ENCODE measurements at places on chromosomes 2 and 18.

DNA sequence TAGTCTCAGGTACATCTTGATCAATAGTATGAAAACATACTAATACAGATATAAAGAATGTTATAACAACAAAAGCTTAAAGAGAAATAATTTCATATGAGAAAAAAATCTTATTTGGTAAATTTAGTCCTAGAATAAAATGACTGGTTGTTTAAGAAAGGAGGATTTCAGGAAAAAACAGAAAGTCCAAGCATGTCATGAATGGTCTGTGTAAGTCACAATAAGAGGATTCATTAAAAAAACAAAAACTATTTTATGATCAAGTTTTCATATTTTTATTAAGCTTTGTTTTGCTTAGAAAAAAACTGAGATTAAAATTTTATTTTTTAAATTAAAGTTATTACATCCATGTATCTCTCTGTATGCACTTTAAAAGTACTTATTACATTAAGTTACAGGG, 353.9 kb upstream of the SPHKAP start:
- no peak for ATAC-seq

DNA sequence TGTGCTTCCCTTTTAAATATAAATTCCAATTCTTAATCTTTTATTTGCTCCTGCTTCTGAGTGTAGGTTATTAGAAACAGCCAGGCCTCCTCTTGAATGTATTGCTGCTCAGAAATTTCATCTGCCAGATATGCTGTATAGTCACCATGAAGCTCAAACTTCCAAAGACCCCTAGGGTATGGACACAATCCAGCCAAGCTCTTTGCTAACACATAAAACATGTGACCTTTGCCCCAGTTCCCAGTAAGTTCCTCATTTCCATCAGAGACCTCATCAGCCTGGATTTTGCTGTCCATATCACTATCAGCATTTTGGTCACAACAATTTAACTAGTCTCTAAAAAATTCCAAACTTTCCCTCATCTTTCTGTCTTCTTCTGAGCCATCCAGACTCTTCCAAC, 75.2 kb downstream of the MAP2 start:
- no peak for ATAC-seq

DNA sequence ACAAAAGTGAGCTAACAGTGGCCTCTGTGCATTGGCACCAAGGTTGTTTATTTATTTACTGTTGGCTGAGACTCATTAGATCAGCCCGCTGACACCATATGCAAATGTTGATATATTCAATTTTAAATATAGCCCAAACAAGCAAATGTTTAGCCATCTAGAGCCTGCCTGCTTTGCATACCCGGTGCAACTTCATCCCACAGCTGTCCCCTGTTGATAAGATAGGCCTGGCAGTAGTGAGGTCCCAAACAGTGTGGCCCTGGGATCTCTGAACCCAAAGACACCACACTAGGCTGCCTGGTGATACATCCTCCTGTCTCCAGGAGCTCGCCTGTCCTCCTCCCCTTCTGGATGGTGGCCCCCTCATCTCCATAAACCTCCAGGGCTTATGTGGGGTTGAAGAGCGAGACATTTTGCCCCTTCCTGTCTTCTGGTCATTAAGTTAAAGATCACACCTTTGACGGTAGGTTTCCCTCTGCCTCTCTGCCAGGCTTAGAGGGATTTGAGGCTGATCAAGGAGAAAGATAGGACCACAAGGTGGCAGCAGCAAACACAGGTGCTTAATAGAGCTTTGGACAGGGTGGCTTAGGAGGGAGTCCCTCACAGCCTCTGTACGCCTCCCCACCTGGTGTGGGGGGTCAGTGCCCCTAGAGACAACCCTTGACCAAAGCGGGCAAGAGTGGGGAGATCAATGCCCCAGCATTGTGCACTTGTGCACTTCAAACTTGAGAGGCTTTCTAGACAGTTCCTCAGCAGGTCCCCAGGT, 23.7 kb upstream of the MYO5B start:
- peak; percentile 54 for ATAC-seq

DNA sequence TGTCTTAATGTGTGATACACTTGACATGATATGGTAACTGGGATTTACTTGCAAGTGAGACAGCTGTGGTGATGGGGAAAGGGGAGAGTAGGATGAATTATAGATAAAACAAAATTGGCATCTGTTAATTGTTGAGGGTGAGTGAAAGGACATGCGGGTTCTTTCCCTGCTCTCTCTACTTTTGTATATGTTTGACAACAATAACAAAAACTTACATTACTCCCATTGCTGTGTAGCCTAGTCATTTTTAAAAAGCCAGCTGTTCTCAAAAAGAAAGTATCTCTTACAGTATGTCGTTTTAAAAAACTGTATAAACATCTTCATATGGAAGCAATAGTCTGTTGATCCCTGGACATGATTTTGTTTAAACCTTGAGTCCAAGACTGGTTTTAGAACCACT, 117.6 kb downstream of the MYO1B start:
- ATAC-seq: no peak

GRCh38 chr2:154306266-154306970, 392.1 kb upstream of the KCNJ3 start:
- no peak for ATAC-seq

- no peak for ATAC-seq
Observed at GRCh38 chr2:145771525-145771924, 1251.6 kb upstream of the ZEB2 start.

DNA sequence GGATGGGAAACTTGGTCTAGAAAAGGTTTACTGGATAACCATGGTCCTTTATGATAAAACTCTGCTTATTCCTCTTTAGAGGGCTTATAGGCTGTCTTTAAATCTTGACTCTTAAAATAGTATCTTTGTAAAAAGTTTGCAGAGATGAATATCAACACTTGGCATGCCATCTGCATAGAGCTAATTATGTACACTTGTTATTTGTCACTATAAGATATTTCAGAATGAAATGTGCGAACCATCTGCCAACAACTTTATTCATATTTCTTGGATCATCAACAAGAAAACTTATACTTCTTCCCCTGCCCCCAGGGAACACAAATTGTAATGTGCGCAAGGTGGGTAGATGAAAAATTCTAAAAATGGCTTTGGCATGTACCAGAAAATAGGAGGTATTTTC, 653.0 kb upstream of the CHAC2 start:
- ATAC-seq: no peak

GRCh38 chr2:230144355-230144754, 75.4 kb downstream of the SP110 start:
- ATAC-seq: no peak

DNA sequence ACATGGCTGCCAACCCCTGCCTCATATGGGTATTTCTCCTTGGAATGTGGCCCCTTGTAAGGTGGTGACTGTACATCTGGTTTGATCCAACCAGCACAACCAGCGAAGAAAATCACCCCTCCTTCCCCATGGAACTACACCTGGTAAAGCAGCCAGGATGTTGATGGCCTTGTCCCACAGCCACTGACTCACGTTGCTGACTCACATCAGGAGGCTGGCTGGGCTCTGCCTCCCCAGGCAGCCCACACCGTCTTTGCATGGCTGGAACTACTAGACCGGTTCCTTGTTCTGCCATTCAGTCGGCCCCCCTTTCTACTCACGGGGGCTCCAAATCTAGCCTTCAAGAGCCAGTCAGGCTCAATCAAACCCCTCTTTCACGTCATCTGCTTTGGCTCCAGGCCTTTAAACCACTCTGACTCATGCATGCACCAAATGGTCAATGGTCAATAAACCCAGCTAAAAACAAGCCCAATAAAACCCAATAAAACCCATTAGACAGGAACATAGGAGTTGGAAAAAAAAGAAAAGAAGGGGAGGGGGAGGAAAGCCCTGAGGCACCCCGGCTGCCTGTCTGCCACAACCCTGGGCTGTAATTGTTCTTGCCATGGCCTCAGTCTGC, 114.8 kb downstream of the PLB1 start:
- ATAC-seq: peak; percentile 94

GRCh38 chr2:54411801-54412354, 44.2 kb upstream of the SPTBN1 start:
- no peak for ATAC-seq

DNA sequence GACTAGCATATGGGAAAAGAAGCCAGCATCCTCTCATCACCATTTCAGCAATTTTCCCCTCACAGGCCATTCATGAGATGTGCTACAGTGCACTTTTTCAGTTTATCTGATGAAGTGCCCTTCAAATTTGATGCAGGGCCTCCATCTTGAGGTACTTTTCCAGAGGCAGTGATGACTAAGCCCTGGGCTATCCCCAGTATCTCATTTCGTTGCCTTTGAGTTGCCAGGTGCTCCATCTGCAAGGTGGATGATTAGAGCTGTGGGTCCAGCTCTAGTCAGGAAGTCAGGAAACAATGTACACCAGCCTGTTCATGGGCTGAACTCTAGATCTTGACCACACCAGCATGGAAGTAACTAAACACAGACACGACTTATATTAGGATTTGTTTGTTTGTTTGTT, 425.2 kb downstream of the METTL4 start:
- ATAC-seq: no peak

DNA sequence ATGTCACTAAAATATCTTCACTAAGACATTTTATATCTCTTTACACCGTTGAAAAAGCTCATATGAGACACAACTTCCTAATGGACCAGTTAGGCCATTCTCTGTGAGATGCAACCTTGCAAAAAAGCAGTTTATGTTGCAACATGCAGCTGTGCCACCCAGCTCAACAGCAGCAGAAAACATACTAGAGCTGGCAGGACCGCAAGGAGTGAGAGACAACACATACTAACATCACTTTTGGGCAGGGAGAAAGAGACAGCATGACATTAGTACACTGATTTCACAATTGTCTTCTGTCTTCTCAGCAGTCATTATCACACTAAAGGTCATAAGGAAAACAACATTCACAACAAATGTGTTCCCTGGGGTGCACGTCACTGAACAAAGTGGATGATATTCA, 122.9 kb downstream of the EPB41L3 start:
- no peak for ATAC-seq

GRCh38 chr2:188647430-188648070, 326.6 kb upstream of the COL3A1 start:
- no peak for ATAC-seq

GRCh38 chr18:58388736-58389135, 240.2 kb downstream of the ALPK2 start:
- no peak for ATAC-seq

- ATAC-seq: peak; percentile 8
Observed at GRCh38 chr2:47899915-47900816, 6.1 kb downstream of the FBXO11 start.

- peak; percentile 32 for ATAC-seq
Observed at GRCh38 chr2:7476371-7476770, 559.2 kb downstream of the RNF144A start.

GRCh38 chr18:7105268-7105667, 12.3 kb downstream of the LAMA1 start:
- no peak for ATAC-seq

DNA sequence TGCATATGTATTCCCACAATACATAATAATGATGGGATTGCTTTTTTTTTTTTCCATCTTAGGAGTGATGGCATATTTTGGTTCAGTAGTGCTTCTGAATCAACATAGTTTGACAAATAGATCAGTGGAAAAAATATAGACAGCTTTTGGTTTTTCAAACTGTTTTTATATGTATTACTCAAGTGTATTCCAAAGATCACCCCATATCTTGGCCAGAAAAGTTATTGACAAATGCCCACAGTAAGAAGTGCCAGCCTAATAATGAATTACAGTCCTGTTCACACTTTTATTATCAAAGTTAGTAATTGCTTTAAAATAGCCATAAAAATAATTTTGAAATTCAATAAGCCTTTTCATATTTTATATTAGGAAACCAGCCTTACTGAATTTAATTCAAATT, 95.0 kb downstream of the TMEFF2 start:
- no peak for ATAC-seq

- ATAC-seq: peak; percentile 36
Observed at GRCh38 chr2:163734881-163735684, 725 bp downstream of the FIGN start.

DNA sequence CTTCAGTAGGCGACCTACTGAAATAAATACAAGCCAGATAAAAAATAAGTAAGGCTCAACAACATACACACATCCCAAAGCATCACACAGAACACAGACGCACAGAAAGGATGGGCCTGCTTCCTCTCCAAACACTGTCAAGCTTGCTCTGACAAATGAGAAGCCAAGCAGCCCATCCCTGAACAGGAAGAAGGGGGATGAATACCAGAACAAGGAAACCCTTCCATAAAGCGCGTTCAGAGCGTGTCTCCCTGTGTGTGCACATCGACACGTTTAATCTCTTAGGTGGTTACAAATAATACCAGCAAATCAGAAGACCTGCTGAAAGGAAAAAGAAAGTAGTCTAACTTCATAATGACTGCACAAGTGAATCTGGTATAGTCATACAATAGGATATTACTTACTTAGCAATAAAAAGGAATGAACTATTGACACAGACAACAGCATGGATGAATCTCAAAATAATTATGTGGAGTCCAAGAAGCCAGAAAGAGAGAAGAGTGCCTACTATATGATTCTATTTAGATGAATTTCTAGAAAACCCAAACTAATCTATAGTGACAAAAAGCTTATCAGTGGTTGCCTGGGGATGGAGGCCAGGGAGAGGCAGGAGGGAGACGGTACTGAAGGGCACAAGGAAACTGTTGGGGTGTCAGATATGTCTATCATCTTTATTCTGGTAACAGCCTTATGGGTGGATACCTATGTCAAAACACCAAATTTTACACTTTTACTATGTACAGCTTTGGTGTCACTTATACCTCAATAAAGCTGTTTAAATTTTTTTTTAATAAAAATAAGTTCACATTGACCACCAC, 26.8 kb downstream of the MBOAT2 start:
- peak; percentile 94 for ATAC-seq

GRCh38 chr2:191951376-191951775, 104.5 kb upstream of the CAVIN2 start:
- no peak for ATAC-seq

DNA sequence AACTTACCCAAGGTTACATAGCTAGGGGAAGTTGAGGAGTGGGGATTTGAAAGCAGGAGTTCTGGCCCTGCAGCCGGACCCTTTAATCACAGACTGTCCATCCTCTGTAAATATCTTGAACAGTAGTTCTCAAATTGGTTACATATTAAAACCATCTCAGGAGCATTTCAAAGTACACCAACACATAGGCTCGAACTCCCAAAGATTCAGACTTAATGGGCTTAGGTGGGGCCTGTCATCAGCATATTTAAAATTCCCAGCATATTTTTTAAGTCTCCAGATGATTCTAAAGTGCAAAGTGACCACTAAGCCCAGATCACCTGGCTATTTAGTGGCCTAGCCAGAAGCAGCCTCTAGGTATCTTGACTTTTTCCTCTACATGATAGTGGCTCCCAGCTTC, 192.2 kb downstream of the ZNF385B start:
- no peak for ATAC-seq

Data from SK-N-SH treated with all-trans-retinoic acid at 6 μM for 48 hours (cell line).